ENCODE measurements at places on chromosomes 5 and 9. TPM values are rescaled to one million over a fixed set of nuclear protein-coding genes. Genes with fewer than 3 reads are reported as not detected.

APBA1 gene
- total RNA-seq = 1.8 TPM

SLC6A3 gene
- not detected for total RNA-seq

UBQLN1 gene
- 117 TPM for total RNA-seq

RLN2 gene
- total RNA-seq = not detected

PCDHGB2 gene
- total RNA-seq = 5.6 TPM

SLC23A1 gene
- total RNA-seq = not detected

TRPM3 gene
- total RNA-seq = 1.2 TPM

IL13 gene
- not detected for total RNA-seq

FAT2 gene
- 0.59 TPM for total RNA-seq

RECK gene
- total RNA-seq = 31.5 TPM

OTP gene
- total RNA-seq = under 0.01 TPM

SCGB3A1 gene
- total RNA-seq = not detected

SLC25A2 gene
- total RNA-seq = 0.59 TPM

NSUN2 gene
- total RNA-seq = 39.4 TPM

DRD1 gene
- under 0.01 TPM for total RNA-seq

FPGS gene
- total RNA-seq = 87.5 TPM

PCDHB8 gene
- 0.36 TPM for total RNA-seq

RNF208 gene
- 0.29 TPM for total RNA-seq

GABRA1 gene
- total RNA-seq = not detected

CEP72 gene
- total RNA-seq = 2.7 TPM

IGIP gene
- total RNA-seq = 10.5 TPM

AK8 gene
- total RNA-seq = 1.1 TPM

ADAMTS13 gene
- total RNA-seq = 1.4 TPM

TBC1D9B gene
- total RNA-seq = 90.2 TPM

GLDC gene
- total RNA-seq = 0.72 TPM

SPINK7 gene
- total RNA-seq = not detected

DMRT2 gene
- not detected for total RNA-seq

C9orf152 gene
- not detected for total RNA-seq

LOX gene
- 317 TPM for total RNA-seq

ZNF366 gene
- total RNA-seq = not detected

SPEF2 gene
- 12.7 TPM for total RNA-seq

ORM1 gene
- not detected for total RNA-seq

SUB1 gene
- 101 TPM for total RNA-seq

CYSTM1 gene
- total RNA-seq = 24.2 TPM

SNX2 gene
- 124 TPM for total RNA-seq

AP3B1 gene
- total RNA-seq = 85.7 TPM

C9 gene
- total RNA-seq = 0.36 TPM

NEURL1B gene
- 0.29 TPM for total RNA-seq

LTC4S gene
- total RNA-seq = 1.4 TPM

UGT3A2 gene
- total RNA-seq = under 0.01 TPM

FOXD4 gene
- 0.29 TPM for total RNA-seq

SHB gene
- total RNA-seq = 9.4 TPM

CNTFR gene
- not detected for total RNA-seq

SPATA31E1 gene
- total RNA-seq = not detected

C5orf47 gene
- total RNA-seq = not detected

F12 gene
- not detected for total RNA-seq

PCDHA4 gene
- 0.88 TPM for total RNA-seq

ANKRD55 gene
- total RNA-seq = not detected

SMC5 gene
- total RNA-seq = 25.6 TPM

Data from osteoblast (primary cell).